ENCODE measurements at places on chromosomes 6 and 20.

DNA sequence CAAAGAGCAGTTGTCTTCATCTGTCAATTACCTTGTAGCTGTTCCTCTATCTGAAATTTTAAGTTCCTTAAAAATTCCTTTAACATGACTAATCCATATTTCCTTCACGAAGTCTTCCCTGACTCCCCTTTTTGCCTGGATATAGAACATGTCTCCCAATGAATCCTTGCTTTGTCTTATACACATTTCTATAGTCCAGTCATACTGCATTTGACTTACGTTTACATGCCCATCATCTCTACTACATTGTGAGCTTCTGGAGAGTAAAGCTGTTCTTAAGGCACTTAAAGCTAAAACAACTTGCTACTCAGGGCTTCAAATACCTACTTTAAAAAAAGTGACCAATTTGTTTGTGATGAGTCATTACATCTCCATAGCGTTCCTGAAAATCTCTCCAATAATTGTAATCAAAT lies 4.9 kb downstream of the REV3L start:
- peak; percentile 43 for DNase-seq

GRCh38 chr6:91196729-91197128 lies 609.9 kb upstream of the MAP3K7 start:
- no peak for DNase-seq

GRCh38 chr6:133396984-133397348 lies 155.8 kb downstream of the EYA4 start:
- no peak for DNase-seq

DNA sequence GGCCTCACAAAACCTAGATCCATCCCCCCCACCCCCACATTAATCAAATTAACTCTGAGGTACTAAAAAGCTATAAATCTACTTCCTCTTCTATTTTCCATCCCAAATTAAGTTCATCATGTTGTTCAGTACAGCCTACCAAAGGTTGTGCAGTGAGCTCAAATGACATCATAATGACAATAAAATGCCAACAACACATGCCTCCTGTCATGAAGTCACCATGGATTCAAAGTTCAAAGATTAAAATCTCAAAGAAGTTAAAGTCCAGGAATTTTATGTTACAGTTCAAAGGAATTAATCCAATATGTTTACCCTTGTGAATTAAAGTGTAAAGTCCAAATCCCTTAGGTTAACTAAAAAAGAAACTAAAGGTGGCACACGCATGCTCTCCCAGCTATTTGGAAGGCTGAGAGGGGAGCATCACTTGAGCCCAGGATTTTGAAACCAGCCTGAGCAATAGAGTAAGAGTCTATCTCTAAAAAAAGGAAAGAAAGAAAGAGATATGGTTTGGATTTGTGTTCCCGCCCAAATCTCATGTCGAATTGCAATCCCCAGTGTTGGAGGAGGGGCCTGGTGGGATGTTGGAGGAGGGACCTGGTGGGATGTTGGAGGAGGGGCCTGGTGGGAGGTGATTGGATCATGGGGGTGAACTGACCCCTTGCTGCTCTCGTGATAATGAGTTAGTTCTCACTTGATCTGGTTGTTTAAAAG lies 25.7 kb upstream of the SIRT5 start:
- DNase-seq: no peak

- DNase-seq: no peak
Measured at GRCh38 chr6:159681191-159681880, 11.7 kb downstream of the SOD2 start.

DNA sequence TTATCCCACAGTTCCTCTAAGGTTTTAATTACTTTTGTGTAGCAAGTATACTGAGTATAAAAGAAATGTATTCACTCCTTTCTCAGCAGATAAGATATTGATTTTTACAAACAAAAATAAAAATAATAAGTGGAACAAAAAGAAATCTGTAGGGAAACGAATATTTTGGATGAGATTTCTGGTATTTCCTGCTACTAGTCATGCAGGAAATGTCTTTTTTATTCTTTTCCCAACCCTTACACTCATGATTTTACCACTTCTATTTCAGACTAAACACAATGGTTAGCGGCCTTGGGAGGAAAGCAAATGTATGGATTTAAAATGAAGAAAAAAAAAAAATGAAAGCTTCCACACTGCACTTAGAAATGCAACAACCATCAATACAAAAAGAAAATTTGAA lies 580.5 kb upstream of the MARCKS start:
- DNase-seq: no peak

- no peak for DNase-seq
Measured at GRCh38 chr6:14431385-14432330, 314.1 kb downstream of the CD83 start.

GRCh38 chr6:166687879-166688205 lies 60.8 kb upstream of the RPS6KA2 start:
- no peak for DNase-seq

DNA sequence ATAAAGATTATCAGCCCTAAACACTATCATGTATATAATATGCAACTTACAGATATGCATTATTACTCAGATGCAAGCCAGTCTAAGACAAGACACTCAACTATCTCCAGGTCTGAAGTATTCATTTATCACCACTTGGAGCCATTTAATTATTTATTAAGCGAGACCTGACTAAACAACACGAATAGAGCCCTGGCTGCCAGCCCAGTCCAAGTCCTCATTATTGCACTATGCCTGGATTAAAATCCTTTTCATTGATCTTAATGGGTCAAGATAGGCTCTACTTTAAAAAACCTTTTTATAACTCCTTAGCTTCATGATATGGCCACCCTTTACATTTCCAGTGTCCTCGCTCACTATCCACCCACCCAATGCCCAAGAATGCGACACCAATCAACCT lies 183.1 kb upstream of the MARCKS start:
- no peak for DNase-seq

DNA sequence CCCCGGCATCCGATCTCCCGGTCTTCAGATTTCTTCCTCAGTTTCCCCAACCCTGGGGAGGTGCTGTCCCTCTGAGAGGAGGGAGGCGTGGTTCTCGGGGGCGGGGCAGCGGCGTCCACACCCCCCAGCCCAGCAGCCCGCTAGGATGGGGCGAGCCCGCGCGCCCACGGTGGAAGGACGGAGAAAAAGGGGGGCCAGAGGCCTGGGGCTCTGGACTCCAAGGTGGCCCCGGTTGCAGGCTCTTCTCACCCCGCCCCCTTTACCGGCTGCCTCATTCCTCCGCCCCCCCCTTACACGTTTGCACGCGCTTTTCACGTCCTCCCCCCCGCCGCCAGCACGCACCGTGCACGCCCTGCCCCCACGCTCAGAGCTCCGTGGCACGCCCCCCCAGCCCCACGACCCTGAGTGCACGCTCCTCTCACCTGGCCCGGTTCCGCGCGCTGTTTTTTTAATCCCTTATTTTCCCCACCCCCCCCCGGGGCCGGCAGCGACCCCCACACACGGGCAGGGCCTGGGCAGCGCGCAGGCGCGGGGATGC lies 402 bp downstream of the ZBTB12 start:
- DNase-seq: peak; percentile 45

- DNase-seq: no peak
Measured at GRCh38 chr20:25686081-25687067, 10.3 kb downstream of the ZNF337 start.

- DNase-seq: no peak
Measured at GRCh38 chr20:12605751-12606150, 403.0 kb upstream of the SPTLC3 start.

- DNase-seq: peak; percentile 64
Measured at GRCh38 chr20:1894471-1894950, 696 bp upstream of the SIRPA start.

Measured in AG10803 (cell line).